ENCODE measurements at places on chromosomes 7 and 10.

DNA sequence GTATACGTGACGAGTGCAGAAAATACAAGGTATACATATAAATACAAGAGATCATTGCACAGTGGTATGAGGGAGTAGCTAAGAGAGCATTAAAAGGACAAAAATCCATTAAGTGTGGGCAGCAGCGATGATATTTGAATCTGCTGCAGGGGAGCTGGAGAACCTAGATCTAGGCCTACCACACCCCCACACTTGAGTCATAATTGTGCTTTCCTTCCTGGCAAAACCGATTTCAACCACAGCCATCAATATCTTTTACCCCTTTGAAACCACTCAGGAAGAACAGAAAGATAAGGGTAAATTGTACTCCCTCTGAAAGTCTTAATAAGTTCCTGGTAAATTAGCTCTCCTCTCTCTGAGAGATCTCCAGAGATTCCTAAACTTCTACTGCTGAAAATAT, 345.0 kb downstream of the SORCS1 start:
- no peak for DNase-seq

GRCh38 chr7:127911968-127912511, 119.2 kb downstream of the LRRC4 start:
- no peak for DNase-seq

DNA sequence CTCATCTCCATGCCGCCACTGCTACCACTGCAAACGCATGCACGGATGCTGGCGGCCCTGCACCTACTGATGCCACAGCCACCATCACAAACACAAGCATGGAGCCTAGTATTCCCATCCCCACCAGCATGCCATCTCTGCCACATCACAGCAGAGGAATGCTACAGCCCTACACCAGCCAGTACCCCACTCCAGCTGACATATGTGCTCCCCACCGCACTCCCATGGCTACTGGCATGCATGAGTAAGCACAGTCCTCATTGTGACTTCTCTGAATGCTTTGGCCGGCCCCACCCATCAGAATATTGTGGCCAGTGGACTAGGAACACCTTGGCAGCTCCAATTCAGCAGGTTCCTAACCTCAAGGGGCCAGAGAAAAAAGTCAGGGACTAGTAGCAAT, 705.5 kb downstream of the POM121L12 start:
- no peak for DNase-seq

GRCh38 chr7:43937444-43937843, 11.2 kb downstream of the UBE2D4 start:
- no peak for DNase-seq

- DNase-seq: no peak
Measured at GRCh38 chr10:15265558-15265957, 97.1 kb upstream of the NMT2 start.

DNA sequence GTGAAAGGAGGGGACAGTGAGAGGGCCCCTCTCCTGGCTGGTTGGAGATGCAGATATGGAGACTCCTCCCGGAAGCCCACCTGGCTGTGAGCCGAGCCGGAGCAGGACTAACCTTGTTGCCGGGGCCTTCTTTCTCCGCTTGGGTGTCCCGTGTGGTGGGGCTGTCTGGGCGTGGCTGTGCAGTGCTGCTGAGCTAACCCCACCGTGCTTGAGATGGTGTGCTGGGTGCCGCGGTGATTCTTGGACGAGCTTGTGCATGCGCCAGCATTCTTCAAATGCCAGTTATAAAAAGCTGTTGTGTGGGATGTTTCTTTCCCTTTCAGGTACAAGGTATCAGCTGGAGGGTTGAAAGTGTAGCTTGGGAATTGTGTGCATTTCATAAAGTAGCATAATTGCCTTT, 48.8 kb downstream of the DAGLB start:
- no peak for DNase-seq

DNA sequence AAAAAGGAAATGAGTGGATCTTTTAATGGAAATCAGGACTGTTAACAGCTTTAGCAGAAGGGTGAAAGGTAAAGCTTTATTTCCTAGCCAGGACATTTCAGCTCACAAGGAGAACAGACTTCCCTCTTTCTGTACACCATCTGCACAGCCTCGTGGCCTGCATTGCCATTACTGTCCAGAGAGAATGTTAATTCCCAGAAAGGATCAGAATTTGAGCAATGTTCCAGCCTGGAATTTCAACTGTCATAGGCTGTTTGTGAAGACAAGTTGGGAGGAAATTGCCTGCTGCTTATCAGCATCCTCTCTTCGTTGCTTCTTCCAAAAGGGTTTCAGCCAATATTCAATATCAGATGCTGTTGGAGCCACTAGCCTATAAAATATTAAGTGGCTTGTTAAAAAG, 22.0 kb downstream of the NXPH1 start:
- no peak for DNase-seq

GRCh38 chr10:70898687-70899086, 10.3 kb upstream of the PCBD1 start:
- no peak for DNase-seq
